A172 (cell line): ENCODE measurements at places on chromosomes 1 and 21. TPM values are rescaled to one million over a fixed set of nuclear protein-coding genes. Genes with fewer than 3 reads are reported as not detected.

Gene PTPN14
- total RNA-seq, result 42.8 and 46.0 TPM in 2 replicates

Gene CSMD2
- 1.5 and 2.6 TPM in 2 replicates for total RNA-seq

Gene CHRNB2
- total RNA-seq, result not detected in 2 replicates

Gene SPATA1
- not detected in 2 replicates for total RNA-seq

Gene HMCN1
- total RNA-seq, result 0.55 and 1.6 TPM in 2 replicates

Gene OR2AK2
- not detected in 2 replicates for total RNA-seq

Gene HES3
- total RNA-seq, result not detected in 2 replicates

Gene CR2
- total RNA-seq, result 0.02 TPM in 1 of 2 replicates, not detected in the other

Gene AADACL4
- not detected in 2 replicates for total RNA-seq
